A549 (cell line): ENCODE measurements at places on chromosomes 1 and 21.

DNA sequence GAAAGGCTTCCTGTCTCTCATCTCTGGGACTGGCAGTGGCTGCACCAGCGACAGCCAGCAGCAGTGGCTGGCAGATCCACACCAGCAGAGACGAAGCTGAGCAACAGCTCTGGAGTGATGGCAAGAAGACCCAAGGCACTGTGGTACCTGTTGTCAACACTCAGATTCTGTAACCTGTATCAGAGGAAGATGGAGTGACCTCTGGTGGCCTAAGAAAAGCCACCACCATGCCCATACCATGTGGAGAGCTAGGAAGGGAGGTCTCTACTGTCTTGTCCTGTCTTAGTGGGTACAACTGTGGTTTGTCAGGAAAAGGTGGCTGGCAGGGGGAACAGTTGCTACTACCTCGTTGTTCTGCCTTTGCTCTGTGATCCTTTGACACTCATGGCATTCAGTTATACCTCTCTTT is 22.5 kb upstream of the RHBDL2 start:
- DNase-seq = peak; percentile 27

DNA sequence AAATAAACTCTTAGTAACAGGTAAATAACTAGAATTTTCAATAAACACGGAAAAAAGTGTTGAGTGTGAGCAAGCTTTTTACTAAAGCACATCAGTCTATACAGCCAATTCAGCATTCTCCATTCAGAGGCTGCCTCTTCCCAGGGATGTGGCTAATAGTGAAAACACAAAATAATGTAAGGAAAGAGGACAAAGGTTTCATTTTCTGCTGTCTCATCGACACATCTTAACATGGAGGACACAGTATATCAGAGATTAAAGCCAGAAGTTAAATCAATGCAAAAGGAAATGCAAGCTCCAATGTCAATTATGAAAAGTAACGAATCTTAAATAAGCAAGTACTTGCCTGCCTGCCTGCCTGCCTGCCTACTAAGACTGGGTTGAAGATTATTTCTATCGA is 43.2 kb downstream of the LUZP1 start:
- DNase-seq = no peak

GRCh38 chr1:79105500-79105899 is 99.0 kb upstream of the ADGRL4 start:
- no peak for DNase-seq

DNA sequence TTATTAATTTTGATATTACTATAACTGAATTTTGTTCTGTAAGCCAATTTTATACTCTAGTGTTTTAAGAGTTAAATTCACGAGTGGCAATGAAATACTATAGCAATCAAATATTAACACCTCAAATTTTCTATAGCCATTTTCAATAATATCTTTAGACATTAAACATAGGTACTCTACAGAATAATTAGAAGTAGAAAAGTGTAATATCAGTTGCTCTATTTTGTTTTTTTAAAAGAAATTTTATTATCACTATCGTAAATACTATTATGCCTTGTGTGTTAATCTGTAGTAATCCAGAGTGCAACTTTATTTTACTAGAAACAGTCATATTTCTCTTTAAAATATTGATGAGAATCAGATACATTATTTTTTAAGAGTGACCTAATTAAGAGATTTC is 691.2 kb downstream of the USP25 start:
- DNase-seq = no peak

- no peak for DNase-seq
These were observed 46.0 kb upstream of the SLC19A1 start for GRCh38 chr21:45588086-45588825.

DNA sequence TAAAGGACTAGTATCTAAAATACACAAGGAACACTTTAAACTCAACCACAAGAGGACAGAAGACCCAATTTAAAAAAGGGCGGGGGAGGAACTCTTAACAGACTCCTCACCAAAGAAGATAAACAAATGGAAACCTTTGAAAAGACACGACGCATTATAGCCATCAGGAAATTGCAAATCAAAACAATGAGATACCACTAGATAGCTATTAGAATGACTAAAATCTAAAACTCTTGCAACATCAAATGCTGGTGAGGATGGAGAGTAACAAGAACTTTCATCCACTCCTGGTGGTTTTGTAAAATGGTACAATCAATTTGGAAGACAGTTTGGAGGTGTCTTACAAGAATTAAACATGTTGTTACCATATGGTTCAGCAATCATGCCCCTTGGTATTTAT is 708.2 kb downstream of the BRINP3 start:
- DNase-seq = no peak

DNA sequence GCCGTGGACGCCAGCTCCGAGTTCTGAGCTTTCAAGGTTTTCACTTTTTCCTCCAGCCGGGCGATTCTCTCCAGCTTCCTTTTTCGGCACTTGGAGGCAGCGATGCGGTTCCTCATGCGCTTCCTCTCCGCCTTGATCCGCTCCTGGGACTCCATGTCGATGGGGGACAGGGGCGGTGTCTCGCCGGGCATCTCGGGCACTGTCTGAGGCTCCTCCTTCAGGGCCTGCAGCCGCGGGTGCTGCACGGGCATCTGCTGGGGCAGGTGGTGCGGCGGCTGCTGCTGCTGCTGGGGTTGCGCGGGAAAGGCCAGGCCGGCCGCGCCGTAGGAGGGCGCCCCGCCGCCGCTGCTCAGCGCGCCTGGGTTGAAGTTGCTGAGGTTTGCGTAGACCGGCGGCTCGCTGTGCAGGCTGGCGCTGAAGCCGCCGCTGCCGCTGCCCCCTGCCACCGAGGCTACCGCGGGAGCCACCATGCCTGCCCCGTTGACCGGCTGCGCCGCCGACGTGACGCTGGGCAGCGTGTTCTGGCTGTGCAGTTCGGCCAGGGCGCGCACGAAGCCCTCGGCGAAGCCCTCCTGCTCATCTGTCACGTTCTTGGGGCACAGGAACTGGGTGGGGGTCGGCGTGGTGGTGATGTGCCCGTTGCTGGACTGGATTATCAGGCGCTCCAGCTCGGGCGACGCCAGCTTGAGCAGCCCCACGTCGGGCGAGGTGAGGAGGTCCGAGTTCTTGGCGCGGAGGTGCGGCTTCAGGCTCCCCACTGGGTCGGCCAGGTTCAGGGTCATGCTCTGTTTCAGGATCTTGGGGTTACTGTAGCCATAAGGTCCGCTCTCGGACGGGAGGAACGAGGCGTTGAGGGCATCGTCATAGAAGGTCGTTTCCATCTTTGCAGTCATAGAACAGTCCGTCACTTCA is 1.4 kb downstream of the JUN start:
- DNase-seq = no peak

- no peak for DNase-seq
These were observed 2.7 kb upstream of the FDPS start for GRCh38 chr1:155305881-155306391.

DNA sequence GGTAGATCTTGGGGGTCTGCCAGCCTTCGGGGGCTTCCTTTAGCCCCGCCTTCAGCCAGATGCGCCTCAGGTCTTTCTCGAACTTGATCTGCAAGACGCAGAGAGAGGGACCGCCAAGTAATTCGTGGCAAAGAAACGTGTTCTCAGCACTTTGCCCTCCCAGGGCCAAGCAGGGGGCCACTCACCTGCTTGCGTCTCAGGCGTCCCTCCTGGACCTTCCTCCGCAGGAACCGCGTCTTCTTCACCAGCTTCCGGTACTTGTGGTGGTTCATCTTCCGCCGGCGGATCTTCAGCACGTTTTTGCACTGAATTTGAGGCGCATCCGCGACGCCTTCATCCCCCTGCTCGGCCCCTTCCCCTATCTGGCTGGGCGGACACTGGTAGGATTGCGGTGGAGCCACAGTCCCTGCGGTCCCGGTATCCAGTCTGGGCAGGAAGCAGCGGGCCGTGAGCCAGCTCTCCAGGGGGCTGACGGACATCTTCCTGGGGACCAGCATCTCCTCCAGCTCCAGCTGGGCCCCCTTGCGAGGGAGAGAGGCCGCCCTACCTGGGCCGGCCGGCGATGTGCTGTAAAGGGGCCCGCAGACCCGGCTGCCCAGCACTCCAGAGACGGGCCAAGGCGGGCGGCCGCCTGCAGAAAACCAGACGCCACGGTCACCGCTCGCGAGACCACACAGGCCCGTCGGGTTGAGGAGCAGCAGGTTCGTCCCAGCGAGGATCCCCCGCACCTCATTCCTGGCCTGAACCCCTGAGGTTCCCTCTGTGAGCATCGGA is 1.0 kb downstream of the AURKAIP1 start:
- no peak for DNase-seq

GRCh38 chr1:232452117-232452516 is 177.8 kb downstream of the SIPA1L2 start:
- DNase-seq = no peak

GRCh38 chr1:175043824-175044223 is 20.6 kb upstream of the MRPS14 start:
- no peak for DNase-seq

- no peak for DNase-seq
These were observed 117.7 kb downstream of the LACTBL1 start for GRCh38 chr1:22854688-22855565.

GRCh38 chr1:35637401-35637809 is 3.9 kb downstream of the PSMB2 start:
- DNase-seq = no peak

DNA sequence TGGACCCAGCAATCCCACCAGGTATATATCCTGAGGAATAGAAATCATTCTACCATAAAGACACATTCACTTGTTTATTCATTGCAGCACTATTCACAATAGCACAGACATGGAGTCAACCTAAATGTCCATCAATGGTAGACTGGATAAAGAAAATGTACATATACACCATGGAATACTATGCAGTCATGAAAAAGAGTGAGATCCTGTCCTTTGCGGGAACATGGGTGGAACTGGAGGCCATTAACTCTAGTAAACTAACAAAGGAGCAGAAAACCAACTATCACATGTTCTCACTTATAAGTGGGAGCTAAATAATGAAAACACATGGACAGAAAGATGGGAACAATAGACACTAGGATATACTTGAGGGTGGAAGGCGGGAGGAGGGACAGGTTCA is 36.1 kb upstream of the PRKACB start:
- DNase-seq = no peak

- DNase-seq = no peak
These were observed 46.8 kb upstream of the ZC3H11B start for GRCh38 chr1:219659684-219660083.

GRCh38 chr1:94602316-94602715 is 60.8 kb upstream of the F3 start:
- no peak for DNase-seq

DNA sequence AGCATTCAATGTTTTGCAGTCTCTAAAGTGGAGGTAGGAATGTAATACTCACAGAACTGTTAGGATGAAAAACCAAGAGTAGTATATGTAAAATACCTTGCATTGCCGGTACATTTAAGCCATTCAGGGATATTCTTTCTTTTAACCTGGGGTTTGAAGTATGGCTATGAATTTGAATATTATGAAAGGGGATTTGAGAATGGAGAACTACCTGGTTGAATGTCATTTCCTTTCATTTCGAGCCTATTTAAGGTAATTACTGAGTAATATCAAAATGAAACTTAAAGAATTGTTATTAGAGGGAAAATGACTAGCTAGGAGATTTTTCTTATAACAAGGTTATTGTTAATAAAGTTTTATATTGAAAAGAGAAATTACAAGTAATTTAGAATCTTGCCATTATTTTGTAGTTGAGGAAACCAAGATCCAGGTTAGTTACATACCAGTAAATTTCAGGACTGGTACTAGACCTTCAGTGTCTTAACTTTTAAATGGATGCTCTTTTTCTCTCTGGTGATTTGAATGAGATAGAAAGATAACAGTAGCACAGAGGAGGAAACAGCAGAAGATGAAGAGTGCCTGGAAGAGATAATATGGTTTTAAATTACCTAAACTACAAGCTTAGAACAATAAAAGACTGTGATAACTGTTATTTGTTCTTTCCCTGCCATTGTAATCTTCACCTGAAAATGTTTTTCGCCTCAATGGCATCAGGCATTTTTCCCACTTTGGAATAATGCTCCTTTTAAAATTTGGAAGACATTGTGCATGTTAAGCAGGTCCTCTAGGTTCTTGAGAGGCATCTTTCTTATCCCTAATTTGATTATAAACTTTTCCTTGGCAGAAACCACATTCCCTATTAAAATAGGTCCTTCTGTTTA is 103.2 kb downstream of the PKN2 start:
- no peak for DNase-seq

DNA sequence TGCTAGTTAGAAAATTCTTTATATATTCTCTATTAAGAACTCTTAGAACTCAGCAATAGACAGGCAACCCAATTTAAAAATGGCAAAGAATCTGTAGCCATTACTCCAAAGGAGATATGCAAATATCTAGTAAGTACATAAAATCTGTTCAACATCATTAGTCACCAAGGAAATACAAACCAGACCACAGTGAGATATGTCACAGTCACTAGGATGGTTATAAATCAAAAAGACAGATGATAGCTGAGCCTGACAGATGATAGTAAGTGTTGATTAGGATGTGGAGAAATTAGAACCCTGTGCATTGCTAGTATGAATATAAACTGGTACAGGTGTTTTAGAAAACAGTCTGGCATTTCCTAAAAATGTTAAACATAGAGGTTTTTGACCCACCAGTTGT is 26.6 kb downstream of the SRSF11 start:
- DNase-seq = no peak

- DNase-seq = no peak
These were observed 1.4 kb downstream of the RIPK4 start for GRCh38 chr21:41765420-41765821.

DNA sequence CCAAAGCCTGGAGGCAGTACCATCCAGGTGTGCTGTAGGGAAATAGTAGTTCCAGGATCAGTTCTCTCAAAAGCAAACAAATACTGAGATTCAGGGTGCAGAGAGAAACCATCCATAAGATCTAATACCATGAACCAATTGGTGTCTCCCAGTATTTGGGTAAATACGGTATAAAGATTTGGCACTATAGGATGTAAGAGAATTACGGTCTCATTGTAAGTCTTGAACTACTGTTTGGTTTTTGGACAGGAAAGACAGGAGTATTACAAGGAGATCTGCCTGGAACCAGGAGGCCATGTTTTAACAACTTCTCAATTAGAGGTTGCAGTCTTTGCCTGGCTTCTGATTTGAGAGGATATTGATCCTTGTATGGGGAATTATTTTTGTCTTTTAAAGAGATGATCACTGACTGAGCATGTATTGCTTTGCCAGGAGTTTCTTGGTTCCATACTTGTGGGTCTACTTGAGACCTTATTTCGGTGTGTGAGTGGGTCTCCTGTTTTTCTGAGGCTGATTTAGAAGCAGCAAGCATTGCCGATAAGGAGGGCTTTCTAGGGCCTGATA is 10.2 kb downstream of the AADACL4 start:
- DNase-seq = no peak

- no peak for DNase-seq
These were observed 42.0 kb upstream of the LDLRAP1 start for GRCh38 chr1:25501235-25502058.

- no peak for DNase-seq
These were observed 26.6 kb upstream of the SARS1 start for GRCh38 chr1:109187127-109187526.

GRCh38 chr1:208985231-208985630 is 598.3 kb upstream of the CAMK1G start:
- DNase-seq = no peak

DNA sequence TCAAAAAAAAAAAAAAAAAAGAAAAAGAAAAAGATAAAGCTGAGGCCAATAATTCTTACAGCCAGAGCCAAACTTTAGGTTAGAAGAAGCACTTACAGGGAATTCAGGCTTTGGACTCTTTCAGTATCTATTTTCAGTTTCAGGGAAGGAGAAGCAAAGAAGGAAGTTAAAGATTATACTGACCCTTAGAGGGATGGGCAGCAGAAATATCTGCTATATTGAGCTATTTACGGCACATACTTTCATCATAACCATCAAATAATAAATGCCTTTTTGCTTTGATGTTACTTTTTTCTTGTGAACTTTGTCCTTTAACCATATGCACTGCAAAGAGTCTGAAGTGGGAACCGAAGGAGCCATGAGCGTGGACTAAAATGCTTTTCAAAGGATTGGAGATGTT is 42.0 kb downstream of the TM2D1 start:
- DNase-seq = no peak
